ENCODE measurements at places on chromosomes 1 and 21. TPM values are rescaled to one million over a fixed set of nuclear protein-coding genes. Genes with fewer than 3 reads are reported as not detected.

The HHIPL2 gene
- 0.34 TPM for total RNA-seq

The DDAH1 gene
- total RNA-seq = 0.04 TPM

The LMOD1 gene
- not detected for total RNA-seq

The IRF6 gene
- 0.86 TPM for total RNA-seq

The SPRR5 gene
- not detected for total RNA-seq

The LRRC7 gene
- total RNA-seq = not detected

The LEMD1 gene
- not detected for total RNA-seq

The MATN1 gene
- 0.27 TPM for total RNA-seq

The DSCAM gene
- total RNA-seq = not detected

The COL18A1 gene
- 1.9 TPM for total RNA-seq

Data from activated CD8-positive, alpha-beta memory T cell treated with anti-CD3 and anti-CD28 coated beads for 36 hours (primary cell).